ENCODE measurements at places on chromosomes 5 and 9.

DNA sequence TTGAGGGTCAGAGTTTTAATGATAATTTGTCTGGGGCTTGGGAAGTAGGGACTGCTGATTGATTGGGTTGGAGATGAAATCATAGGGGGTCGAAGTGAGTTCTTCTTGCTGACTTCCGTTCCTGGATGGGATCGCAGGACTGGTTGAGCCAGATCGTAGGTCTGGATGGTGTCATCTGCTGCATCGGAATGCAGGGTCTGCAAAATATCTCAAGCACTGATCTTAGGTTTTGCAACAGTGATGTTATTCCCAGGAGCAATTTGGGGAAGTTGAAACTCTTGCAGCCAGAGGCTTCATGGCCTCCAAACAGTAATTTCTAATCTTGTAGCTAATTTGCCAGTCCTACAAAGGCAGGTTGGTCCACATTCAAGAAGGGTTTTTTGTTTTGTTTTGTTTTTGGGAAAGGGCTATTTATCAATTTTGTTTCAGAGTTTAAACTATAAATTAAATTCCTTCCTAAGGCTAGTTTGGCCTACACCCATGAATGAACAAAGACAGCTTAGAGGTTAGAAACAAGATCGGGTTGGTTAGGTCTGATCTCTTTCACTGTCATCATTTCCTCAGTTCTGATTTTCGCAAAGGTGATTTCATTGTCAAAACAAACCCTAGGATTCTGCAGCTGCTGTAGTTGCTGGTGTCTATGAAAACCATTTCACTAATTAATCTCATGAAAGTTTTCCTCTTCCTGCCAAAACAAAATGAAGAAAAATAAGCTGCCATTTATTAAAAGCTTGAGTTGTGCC lies 388.0 kb downstream of the TMEM232 start:
- no peak for DNase-seq

GRCh38 chr5:170268884-170269283 lies 28.7 kb downstream of the LCP2 start:
- no peak for DNase-seq

DNA sequence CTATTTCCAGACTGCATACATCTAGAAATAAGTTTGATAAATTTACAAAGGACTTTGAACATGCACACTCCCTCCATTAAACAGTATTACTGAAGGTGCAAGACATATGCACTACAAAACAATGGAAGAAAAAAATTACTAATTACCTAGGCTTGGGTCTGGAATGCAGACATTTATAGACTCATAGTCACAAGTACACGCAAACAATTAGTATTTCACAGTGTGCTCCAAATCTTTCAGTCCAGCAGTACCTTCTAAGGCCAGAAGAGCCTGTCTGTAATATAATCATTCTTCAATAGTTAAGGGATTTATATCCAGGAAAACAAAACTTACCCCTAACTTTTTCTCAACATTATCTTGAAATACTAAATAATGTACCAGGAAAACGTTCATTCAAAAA lies 11.2 kb downstream of the RICTOR start:
- DNase-seq, result no peak

GRCh38 chr9:79581794-79582193 lies 10.0 kb downstream of the TLE4 start:
- peak; percentile 91 for DNase-seq

GRCh38 chr9:17630531-17630949 lies 51.7 kb downstream of the SH3GL2 start:
- peak; percentile 90 for DNase-seq

- DNase-seq, result no peak
These were observed 292.1 kb upstream of the IRX2 start for GRCh38 chr5:3043600-3043999.

- peak; percentile 30 for DNase-seq
These were observed 41.9 kb downstream of the CDH6 start for GRCh38 chr5:31235381-31235780.

GRCh38 chr9:91042541-91042940 lies 240.9 kb downstream of the SYK start:
- DNase-seq, result no peak

- peak; percentile 65 for DNase-seq
These were observed 79.4 kb downstream of the ESM1 start for GRCh38 chr5:54905942-54906537.

GRCh38 chr5:38535248-38535750 lies 21.1 kb downstream of the LIFR start:
- DNase-seq, result no peak

DNA sequence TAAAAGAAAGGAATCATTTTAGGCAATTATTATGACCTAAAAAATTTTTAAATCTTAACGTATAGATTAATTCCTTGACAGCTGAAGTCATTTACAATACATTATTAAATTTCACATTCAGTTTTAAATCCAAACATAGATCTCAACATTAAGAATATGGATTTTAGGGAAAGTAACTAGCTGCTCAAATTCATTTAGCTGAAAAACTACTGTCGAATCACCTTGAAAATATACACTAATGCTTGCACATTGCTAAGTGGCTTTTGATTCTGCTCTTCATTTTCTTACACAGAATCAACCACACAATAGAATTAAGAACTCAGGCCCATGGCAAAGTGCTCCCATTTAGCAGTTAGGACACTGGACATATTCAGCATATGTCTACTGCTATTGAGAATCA lies 454.2 kb downstream of the RAB3C start:
- DNase-seq, result no peak

DNA sequence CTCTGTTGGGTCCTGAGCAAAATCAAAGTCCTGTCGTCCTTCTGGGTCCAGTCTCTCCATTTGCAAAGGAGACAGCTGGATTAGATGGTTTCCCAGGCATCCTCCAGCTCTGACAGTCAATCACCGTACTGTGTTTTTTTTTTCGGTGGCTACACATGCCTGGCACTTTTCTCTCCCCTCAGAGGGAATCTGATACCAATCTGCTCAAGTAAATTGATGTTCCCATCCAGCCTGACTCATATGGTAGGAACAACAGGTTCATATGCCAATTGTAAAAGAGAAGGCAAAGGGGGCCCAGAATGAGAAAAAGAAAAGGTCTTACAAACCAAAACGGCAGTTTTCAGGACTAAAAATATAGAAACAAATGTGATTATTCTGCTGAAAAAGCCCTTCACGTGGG lies 1.2 kb downstream of the FBXO10 start:
- DNase-seq, result no peak

DNA sequence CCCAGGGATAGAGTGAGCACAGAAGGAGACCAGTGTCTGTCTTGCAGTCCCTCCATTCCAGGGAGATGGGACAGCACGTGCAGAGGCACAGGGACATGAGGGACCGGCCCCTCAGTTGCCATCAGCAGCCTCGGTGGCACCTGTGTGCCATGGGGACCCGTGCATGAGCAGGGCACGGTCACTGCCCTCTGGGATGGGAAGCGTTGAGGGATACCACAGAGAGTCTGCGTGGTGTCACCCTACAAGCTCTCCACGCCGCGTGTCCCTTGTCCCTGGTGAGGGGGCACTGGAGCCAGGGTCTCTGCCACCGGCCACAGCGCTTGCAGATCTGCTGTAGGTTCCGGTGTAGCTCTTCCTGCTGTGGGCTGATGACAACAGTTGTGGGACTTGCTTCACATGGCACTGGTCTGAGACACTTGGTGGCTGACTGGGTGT lies 108.1 kb downstream of the CACNA1B start:
- no peak for DNase-seq

DNA sequence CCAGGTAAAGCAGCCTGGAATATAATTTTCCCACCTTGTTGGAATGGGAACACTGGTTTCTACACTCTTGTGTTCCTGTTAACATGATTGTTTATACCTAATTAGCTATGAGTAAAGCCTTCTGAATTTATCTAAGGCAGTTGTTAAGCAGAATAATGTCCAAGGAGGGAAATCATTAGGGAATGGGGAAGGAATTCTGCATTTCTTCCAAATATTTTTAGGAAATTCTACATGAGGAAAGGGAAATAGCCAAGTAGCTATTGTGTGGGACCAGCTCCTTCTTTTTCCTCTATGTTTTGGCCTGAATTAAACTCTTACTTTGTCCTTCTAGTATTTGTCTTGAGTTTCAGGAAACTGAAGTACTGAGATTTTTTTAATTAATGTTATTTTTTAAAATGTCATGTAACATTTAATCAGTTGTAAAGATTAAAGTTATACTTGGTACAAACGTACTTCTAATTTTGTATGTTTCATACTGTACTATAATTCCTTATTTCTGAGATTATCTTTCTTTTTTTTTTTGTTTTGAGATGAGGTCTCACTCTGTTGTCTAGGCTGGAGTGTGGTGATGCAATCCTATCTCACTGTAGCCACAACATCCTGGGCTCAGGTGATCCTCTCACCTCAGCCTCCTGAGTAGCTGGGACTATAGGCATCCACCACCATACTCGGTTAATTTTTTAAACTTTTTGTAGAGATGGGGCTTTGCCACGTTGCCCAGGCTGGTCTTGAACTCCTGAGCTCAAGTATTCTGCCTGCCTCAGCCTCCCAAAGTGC lies 28.5 kb downstream of the ANKDD1B start:
- peak; percentile 38 for DNase-seq

DNA sequence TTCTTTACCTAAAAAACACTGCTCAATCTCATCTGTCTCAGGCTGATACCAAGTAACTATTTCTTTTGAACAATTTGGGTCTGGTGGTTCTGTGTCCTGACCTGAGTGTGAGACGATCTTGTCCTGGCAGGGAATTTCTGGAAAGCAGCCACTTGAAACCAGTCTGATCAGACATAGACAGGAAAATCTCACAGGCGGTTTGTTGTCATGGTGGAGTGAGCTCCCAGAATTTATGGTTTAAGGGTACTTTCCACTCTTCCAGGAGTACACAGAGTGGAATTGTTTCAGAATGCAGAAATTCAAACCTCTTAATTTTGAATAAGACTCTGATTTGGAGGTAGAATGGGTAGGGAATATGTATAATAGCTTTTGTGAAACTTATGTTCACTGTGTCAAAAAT lies 268.2 kb downstream of the ISL1 start:
- DNase-seq, result no peak

Measured in M059J (cell line).